ENCODE measurements at places on chromosomes 7 and 10.

DNA sequence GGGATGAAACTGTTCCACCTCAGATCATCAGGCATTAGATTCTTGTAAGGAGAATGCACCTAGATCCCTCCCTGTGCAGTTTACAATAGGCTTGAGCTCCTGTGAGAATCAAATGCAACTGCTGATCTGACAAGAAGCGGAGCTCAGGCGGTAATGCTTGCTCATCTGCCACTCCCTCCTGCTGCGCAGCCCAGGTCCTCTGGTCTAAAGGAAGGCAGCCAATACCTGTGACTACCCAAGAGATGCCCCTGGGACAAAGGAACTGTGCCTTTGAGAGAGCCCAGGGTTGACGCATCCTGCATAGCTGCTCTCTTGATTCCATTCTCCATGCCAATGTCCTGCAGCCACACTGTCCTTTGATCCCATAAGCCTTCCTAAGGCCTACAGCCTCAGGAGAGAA is 73.1 kb downstream of the ADCYAP1R1 start:
- DNase-seq, result no peak

GRCh38 chr7:151409667-151410404 is at the start of gene WDR86:
Gene WDR86 (minus strand): TSS chr7:151410038. CDS start chr7:151409589, 449 bp downstream.
- no peak for DNase-seq

GRCh38 chr10:266974-267425 is 131.7 kb downstream of the ZMYND11 start:
- peak; percentile 5 for DNase-seq

DNA sequence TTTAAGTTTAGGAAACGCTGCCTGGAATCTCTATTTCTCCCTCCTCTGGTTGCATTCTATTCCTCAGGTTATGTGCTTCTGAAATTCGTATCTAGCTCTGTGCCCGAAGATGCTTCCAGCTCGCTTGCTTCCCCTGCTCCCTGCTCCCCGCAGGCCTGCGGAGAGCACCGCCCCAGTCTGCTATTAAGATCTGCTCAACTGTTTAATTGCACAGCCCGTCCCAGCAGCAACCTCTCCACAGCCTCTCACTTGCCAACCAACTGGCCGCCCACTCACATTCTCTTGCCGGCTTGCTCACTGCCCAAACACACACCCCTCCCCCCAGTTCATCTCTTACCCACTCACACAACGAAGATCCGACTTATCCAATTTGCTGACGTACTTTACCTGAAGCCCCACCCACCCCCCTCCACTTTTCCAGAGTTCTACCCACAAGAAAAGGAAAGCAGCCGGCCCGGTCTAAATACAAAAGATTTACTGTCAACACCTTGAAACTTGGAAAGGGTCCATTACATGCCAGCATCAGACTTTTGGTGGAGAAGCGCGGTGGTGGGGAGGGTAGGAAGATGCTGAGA is 167.3 kb upstream of the KLF14 start:
- DNase-seq, result no peak

DNA sequence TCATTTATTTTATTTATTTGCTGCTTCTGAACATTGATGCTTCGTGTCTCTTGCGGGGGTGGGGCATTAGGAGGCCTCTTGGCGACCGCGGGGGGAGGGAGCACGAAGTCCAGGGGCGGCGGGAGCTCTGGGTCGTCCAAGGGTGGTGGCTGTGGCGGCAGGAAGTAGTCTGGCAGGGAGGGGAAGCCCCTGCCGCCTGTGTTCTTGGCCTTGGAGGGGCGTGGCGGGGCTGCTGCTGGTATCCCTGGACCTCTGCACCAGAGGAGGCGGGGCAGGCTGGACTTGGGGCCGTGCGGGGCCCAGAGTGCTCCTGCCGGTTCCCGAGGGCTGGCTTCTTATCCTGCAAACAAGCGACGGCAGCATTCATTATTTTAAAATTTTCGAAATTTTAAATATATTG is 70.5 kb upstream of the ABI1 start:
- DNase-seq, result no peak

DNA sequence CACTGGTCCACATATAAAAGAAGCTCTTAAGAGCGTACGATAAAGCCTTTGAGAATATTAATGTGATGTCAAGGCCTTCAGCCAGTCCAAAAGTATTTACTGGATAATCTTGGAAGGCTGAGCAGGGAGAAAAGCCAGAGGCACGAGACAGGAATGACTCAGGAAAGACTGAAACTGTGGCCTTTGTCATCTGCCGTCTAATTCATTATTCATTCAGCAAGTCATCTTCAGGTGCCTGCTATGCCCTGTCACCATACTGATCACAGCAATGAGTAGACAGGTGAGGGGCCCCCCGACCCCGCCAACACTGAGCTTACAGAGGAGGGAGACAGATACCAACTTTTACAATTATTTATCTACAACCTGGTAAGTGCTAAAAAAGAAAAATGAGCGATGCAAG is 78.9 kb downstream of the VOPP1 start:
- DNase-seq, result no peak

DNA sequence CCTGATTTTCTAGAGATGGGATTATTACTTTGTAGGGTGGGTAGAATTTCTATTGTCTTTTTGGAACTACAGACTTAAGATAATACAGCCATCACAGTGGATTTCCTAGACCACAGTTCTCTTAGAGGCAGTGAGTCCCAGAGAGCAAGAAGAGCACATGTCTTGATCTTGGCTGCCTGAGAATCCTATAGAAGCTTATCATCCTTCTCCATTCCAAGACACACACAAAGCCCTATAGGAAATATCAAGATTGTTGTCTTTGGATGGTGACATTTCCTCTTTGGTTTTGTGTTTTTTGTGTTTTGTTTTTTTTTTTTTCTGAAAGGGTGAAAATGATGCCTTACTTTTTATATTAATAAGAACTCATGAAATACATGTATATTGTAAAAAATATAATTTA is 143.1 kb downstream of the AHR start:
- DNase-seq, result no peak

- no peak for DNase-seq
Measured at GRCh38 chr10:122543676-122544445, 16.7 kb upstream of the DMBT1 start.

DNA sequence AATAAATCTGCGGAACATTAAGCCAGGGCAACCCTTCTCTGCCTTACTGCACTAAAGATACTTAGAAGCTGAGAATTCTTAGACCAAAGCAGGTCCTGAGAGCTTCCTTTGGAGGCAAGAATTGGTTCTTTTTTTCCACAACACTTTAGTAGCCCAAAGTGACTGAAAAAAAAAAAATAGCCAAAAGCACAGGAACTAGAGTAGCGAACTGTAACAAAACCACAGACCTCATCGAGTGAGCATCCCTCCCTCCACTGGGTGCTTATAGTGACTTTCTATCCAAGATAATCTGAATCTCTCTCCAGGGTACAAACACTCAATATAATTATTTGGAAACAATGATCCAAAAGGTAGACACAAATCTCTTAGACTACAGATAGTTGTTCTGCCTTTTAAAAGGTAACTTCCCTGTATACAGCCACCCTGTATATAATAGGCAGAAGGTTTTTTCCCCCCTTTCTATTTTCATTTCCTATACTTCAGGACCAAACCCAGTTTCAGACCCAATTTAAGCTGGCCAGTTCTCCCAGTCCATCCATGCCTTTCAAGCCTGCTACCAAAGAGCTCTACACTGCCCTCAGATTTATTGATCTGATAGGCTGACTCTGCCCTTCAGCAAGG is 31.6 kb upstream of the KCNIP2 start:
- no peak for DNase-seq

GRCh38 chr7:112362053-112362650 is 88.1 kb upstream of the IFRD1 start:
- DNase-seq, result no peak

DNA sequence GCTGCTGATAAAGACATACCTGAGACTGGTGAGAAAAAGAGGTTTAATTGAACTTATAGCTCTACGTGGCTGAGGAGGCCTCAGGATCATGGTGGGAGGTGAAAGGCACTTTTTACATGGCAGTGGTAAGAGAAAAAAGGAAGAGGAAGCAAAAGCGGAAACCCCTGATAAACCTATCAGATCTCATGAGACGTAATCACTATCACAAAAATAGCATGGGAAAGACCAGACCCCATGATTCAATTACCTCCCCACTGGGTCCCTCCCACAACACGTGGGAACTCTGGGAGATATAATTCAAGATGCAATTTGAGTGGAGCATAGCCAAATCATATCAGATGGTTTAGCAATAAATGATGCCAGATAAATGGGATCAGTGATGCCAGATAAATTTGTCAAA is 892.0 kb upstream of the CELF2 start:
- no peak for DNase-seq

DNA sequence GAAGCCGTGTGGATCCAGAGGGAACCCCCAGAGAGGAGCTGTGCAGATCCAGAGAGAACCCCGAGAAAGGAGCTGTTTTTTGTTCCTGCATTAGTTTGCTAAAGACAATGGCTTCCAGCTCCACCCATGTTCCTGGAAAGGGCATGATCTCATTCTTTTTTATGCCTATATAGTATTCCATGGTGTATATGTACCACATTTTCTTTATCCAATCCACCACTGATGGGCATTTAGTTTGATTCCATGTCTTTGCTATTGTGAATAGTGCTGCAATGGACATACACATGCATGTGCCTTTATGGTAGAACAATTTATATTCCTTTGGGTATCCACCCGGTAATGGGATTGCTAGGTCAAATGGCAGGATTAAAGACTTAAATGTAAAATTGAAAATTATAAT is 95.4 kb upstream of the RHEB start:
- DNase-seq, result no peak

- DNase-seq, result no peak
Measured at GRCh38 chr7:45726883-45727282, 146.0 kb downstream of the CCDC201 start.

DNA sequence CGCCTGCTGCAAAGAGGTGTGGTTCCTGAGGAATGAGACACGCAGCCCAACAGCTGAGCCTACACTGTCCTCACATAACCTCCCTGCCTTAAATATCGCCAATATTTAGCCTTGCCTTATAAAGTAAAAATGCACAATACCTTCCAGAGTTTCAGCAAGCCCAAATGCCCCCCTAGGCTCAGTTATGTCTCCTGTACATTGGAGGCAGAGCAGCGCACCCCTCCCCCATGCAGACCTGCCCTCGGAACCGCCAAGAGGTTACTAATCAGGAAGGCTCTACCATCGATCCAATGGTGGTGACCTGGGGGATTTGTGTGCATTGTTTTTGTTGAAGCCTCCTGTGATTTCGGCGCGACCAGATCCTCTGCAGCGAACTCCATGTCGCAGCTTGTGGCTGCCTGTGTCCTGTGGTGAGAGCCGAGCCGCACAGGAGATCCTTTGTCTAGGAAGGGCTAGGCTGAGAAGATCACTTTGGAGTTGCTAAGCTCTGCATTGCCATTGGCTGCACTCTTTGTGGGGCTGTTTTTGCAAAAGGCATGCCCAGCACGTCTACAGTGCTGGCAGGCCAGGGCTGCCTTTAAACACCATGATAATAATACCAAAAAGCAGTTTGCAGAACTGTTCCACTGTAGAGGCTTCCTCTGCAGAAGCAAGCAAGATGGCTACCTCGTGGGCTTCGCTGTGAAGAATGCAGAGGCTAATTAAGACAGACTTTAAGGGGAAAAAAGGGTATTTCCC is 40.1 kb downstream of the TET1 start:
- DNase-seq, result peak; percentile 63

GRCh38 chr7:22589641-22590201 is 89.7 kb upstream of the STEAP1B start:
- peak; percentile 48 for DNase-seq

DNA sequence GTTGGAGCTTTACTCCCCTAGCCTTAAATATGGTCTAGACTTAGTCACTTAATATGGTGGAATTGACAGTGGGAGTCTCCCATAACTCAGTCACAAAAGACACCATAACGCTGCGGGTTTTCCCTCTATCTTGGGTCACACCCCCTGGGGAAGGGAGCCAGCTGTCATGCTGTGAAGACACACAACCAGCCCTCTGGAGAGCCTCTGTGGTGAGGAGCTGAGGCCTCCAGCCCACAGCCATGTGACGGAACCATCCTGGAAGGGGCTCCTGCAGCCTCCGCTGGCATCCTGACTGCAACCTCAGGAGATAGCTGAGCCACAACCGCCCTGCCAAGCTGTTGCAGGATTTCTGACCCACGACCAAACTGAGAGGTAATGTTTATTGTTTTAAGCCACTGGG is 37.9 kb downstream of the PAXIP1 start:
- no peak for DNase-seq

GRCh38 chr7:87561702-87562101 is 39.0 kb downstream of the ABCB1 start:
- no peak for DNase-seq

- no peak for DNase-seq
Measured at GRCh38 chr7:14271441-14271840, 282.0 kb upstream of the ETV1 start.

GRCh38 chr7:112985377-112985987 is 101.1 kb downstream of the GPR85 start:
- no peak for DNase-seq

DNA sequence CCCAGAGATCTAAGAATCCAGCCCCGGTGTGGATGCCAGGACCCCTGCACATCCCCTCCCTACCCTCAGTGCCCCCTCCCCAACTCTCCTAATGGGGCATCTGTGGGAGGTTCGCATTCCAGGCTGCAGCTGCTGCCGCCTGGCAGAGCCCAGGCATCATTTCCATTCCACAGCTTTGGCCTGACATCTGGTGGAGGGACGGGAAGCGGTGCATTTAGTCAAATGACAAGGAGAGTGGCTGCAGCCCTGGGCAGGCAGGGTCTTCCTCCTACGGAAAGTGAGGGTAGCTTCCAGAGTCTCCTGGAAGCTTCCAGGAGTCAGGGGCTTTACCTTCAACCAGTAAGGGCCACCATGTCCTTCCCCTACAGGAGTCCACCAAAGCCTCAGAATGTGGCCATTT is 30.8 kb downstream of the PRLHR start:
- peak; percentile 43 for DNase-seq

- no peak for DNase-seq
Measured at GRCh38 chr7:99780588-99780987, 3.4 kb downstream of the CYP3A4 start.

DNA sequence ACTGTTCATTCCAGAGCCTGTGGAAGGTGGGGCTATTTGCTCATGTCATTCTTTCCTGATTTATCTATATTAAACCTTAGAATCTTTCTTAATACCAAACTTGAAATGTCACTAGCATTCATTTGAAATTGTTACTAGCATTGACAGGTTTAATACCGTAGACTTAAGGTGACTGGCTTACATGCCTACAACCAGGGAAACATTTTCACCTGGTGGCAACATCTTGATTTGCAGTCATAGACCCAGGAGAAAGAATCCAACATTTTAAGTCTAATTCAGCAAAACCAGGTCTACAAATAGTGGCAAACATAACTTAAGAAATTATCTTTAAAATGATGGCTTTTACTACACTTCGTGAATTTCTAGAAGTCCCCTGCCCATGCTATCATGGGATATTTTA is 353.7 kb downstream of the HTR7 start:
- no peak for DNase-seq

- no peak for DNase-seq
Measured at GRCh38 chr7:85471740-85472139, 284.9 kb upstream of the SEMA3D start.

Data from SHP77 (cell line).